NCI-H1436 treated with DMSO at 0.1 percent for 48 hours (cell line): ENCODE measurements at places on chromosomes 1 and 21.

GRCh38 chr1:166695115-166695514 lies 144.2 kb upstream of the POGK start:
- no peak for DNase-seq

DNA sequence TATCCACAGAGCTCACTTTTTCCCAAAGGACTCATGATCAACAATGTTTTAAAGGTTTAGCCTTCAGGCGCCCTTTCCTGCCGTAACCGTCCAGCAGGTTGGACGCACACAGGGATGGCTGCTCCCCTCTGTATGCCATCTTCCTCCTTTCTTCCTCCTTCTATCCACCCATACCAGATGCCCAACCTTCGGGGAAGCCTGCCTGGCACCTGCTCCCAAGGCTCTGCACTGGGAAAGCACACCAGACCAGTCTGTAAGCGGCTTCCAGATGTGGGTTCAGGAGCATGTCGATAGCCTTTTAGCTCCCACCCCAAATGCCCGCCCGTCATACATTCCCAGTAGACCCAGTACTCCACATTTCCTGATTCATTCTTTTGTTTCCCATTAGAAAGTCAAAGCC lies 52.9 kb downstream of the STUM start:
- no peak for DNase-seq

- no peak for DNase-seq
Observed at GRCh38 chr1:57831624-57832023, 407.8 kb upstream of the DAB1 start.

DNA sequence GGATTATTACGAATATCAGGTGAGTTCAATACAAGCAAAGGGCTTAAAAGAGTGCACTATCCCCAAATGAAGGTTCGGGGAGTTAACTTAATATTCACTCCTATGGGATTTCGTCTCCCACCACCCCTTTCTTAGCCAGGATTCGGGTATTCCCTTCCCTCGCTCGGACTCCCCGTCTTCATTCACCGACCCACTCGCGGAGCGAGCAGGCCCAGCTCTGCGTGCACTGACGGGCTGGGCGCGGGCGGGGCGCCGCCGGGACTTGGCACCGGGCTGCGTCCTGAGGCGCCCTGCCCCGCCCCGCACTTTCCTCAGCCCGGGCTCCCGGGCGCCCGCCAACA lies 7.7 kb upstream of the MPZL1 start:
- no peak for DNase-seq

DNA sequence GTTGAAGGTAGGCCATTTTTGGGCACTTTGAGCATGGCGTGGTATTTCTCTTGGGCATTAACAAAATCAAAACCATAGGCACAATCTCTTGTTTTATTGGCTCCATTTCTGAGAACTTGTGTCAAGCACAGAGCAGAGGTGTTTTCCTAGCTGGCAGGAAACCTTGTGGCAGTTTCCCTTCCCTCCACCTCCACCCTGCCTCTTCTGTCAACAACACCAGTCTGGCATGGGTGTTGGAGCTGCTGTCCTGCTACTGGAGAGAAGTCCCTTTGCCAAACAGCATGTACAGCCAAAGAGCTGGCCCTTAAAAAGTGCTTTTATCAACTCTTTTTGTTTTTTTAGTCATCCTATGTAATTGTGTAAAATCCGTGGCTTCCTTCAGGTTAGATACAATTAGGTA lies 16.0 kb downstream of the ATP1A1 start:
- no peak for DNase-seq

GRCh38 chr1:152182944-152183361 lies 23.9 kb upstream of the RPTN start:
- no peak for DNase-seq

- DNase-seq: no peak
Observed at GRCh38 chr1:59298026-59298583, 1.2 kb downstream of the FGGY start.

GRCh38 chr21:33884376-33885171 lies 31.0 kb downstream of the ATP5PO start:
- no peak for DNase-seq
